ENCODE measurements at places on chromosomes 5 and 9. TPM values are rescaled to one million over a fixed set of nuclear protein-coding genes. Genes with fewer than 3 reads are reported as not detected.

Gene KLHL3
- 5.7 TPM for total RNA-seq

Gene COL5A1
- total RNA-seq: 0.16 TPM

Gene COX7C
- total RNA-seq: 432 TPM

Gene SUSD1
- 18.5 TPM for total RNA-seq

Measured in activated CD8-positive, alpha-beta memory T cell treated with anti-CD3 and anti-CD28 coated beads, Interleukin-2, amount 10 ng/mL, durations not matched to agents 7 days and 5 days (primary cell).